Fibroblast of skin of right biceps (primary cell): ENCODE measurements at places on chromosomes 7 and 10.
A peak's percentile ranks its signal among the peaks of the same experiment; 100 is the strongest.

GRCh38 chr7:139112741-139113250 lies 3.3 kb upstream of the ZC3HAV1 start:
- DNase-seq = no peak

GRCh38 chr7:120005720-120006119 lies 267.3 kb upstream of the KCND2 start:
- DNase-seq = no peak

- DNase-seq = peak; percentile 72
Observed at GRCh38 chr10:24305551-24306506, 96.9 kb downstream of the KIAA1217 start.

DNA sequence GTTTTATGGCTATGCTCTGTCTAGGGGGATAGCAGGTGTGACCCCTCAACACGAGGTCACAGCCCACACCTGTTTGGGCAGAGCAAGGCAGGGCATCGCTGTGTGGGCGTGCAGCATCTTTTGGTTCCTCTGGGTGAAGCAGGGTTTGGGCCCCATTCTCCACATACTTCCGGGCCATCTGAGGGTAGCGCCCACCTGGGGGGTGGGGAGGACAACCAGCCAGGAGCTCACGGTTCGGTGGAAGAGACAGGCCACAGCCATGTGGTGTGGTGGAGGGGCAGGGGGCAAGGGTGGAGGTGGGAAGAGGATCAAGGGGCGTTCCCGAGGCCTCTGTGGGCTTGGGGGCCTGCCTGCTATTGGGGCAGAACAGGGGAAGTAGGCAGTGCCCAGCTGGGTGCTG lies 2.4 kb downstream of the SH2B2 start:
- DNase-seq = no peak

GRCh38 chr7:28061824-28062196 lies 118.8 kb downstream of the JAZF1 start:
- DNase-seq = no peak

DNA sequence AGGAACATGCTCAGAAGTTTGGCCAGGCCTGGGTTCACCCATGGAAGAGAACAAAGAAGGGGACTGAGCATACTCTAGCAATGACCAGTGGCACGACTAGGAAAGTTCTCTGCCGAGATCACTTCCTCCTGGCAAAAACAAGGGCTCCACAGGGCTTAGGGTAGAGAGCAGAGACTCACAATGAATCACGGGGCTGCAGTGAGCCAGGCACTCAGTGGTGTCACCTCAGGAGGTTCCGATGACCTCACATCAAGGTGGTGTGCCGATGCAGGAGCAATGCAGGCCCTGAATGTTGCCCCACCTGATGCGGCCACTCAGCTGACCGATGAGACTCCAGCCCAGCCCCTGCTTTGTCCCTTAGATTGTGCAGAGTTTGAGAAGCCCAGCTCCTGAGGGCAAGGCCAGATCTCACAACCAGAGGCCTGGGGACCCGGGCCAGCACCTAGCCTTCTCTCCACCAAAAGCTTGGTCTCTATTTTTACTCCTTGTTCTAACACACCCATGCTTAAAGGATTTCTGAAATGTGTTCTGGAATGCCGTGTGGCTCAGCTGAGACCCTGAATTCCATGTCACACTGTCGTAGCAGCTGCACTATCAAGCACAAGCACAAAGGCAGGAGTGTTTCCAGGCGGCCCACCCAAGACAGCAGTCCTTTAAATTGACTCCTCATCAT lies 60.9 kb downstream of the COBL start:
- DNase-seq = no peak

- no peak for DNase-seq
Observed at GRCh38 chr7:41977661-41978060, 259.3 kb downstream of the GLI3 start.

GRCh38 chr7:11835260-11835659 lies 3.3 kb upstream of the THSD7A start:
- DNase-seq = no peak

- DNase-seq = peak; percentile 82
Observed at GRCh38 chr10:97497572-97498075, 598 bp downstream of the MMS19 start.

DNA sequence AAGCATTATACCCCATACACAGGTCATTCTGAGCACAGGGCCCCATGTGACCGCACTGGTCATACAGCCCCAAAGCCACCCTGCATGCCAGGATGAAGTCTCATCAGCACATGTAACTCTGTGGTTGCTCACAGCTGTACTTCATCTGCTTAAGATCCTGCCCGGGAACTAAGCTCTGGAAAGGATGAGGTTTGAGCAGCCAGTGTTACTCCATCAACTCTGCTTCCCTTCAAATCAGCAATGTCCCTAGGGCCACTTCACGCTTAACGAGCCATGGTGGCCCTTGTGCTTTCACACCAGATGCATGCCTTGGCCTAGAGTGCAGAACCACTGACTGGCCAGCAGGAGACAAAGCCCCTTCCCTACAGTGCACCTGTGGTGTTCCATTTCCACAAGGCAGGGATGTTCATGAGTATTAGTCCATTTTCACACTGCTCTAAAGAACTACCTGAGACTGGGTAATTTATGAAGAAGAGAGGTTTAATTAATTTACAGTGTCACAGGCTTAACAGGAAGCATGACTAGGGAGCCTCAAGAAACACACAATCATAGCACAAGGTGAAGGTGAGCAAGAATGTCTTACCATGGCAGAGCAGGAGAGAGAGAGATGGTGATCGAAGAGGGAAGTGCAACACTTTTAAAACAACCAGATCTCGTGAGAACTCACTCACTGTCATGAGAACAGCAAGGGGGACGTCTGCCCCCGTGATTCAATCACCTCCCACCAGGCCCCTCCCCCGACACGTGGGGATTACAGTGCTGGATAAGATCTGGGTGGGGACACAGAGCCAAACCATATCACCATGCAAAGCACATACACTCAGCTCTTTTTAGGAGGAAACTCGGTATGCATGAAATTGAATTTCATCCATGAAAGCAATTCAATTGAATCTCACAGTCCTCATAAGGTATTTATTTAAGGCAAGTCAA lies 149.0 kb upstream of the CDCA7L start:
- DNase-seq = peak; percentile 2

DNA sequence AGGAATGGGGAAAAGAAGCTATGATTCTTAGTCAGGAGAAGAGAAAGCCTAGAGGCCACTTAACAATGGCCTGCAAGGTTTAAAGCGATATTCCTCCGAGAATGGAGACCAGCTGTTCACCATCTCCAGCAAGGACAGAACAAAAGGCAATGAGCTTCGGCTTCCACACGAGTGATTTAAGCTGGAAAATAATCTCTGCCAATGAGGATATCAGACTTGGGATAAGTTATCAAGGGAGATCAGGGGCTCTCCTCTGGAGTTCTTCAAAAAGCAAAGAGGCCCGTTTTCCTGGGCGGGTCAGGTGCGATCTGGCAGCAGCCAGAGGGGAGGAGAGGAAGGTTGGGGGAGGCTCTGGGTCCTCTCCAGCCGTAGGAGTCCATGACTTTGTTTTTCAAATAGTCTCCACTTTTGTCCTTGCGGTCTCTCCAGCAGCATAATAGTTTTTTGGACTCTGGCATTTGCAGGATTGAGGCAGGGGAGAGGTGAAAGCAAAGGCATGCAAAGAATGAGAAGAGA lies 211.3 kb downstream of the SKIDA1 start:
- no peak for DNase-seq

GRCh38 chr10:131899695-131900349 lies 986 bp upstream of the PPP2R2D start:
- no peak for DNase-seq

- no peak for DNase-seq
Observed at GRCh38 chr7:156475179-156475578, 165.4 kb upstream of the RNF32 start.

DNA sequence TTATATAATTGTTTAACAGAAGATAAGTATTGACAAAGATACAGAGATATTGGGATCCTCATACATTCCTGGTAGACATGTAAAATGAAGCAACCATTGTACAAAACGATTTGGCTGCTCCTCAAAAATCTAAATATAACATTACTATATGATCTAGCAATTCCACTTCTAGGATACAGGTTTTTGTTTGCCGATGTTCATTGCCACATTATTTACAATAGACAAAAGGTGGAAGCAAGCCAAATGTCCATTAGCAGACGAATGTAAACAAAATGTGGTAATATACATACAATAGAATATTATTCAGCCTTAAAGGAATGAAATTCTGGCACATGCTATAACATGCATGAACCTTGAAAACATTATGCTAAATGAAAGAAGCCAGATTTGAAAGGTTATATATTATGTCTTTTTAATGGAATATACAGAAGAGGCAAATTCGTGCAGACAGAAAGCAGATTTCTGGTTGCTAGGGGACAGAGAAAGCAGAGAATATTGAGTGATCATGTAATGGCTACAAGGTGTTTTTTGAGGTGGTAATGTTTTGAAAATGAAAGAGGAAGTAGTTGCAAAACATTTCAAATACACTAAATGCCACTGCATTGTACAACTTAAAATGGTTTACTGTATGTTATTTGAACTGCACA lies 44.9 kb downstream of the POLR1F start:
- DNase-seq = no peak

DNA sequence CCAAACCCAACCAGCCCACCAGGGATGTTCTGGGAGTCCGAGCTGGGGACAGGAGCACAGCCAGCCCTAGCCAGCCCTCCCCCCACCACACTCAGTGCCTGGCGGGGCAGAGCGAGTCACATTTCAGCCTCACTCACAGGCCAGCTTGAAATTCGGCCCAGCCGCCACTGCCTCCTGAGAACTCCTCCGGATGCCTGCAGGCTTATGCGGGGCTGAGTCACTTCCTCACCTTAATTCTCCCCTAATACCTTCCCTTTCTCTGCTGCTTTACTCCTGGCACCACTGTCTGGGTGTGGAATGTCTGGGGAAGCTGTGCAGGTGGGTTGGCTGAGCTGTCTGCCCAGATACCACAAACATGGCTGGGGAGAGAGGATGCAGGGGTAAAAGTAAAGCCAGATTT lies 22.6 kb upstream of the DLG5 start:
- peak; percentile 83 for DNase-seq

GRCh38 chr10:87658858-87659555 lies 671 bp upstream of the PAPSS2 start:
- DNase-seq = no peak

DNA sequence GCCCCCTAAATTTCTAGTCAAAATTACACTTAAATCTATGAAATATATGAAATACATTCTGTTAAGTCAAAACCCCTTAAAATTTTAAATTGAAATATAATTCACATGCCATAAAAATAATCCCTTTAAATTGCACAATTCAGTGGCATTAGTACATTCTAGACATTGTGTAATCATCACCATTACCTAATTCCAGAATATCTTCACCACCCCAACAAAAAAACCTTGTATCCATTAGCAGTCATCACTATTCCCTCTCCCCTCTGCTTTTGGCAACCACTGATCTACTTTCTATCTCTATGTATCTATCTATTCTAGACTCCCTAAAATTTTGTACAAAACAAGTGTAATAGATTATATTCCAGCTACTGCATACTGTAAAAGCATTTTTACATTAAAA lies 261.2 kb downstream of the GLI3 start:
- no peak for DNase-seq

DNA sequence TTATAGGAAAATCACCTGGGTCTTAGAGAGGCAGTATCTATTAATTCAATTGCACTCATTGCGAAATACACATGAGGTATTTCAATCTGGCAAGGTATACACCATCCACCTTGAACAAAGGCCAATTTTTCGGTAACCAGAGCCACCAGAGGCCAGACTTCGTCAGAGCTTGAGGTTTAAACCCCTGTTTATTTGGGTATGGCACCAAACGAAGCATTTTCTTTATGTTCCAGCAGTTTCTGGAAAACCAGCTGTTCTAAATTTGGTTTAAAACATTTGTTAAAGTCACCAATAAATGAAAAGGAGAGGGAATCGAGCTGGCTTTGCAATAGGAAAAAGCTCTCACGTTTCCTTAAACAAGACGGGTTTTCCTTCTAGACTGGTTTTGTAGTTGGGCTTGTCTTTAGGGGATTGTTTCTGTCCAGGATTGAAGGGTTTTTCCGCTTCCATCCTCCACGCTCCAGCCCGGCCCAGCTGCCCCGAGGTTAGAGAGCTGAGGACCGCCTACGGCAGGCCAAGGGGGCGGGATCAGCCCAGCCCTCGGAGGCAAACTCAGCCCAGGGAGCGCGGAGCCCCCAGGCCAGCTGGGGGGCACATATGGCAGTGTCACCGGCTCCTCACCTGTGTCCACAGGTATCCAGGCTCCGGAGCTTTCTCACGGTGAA lies 539.4 kb upstream of the MGMT start:
- peak; percentile 16 for DNase-seq
